ENCODE measurements at places on chromosomes 3 and 15. TPM values are rescaled to one million over a fixed set of nuclear protein-coding genes. Genes with fewer than 3 reads are reported as not detected.

AMOTL2 gene
- 78.9 TPM for polyA plus RNA-seq

DNA sequence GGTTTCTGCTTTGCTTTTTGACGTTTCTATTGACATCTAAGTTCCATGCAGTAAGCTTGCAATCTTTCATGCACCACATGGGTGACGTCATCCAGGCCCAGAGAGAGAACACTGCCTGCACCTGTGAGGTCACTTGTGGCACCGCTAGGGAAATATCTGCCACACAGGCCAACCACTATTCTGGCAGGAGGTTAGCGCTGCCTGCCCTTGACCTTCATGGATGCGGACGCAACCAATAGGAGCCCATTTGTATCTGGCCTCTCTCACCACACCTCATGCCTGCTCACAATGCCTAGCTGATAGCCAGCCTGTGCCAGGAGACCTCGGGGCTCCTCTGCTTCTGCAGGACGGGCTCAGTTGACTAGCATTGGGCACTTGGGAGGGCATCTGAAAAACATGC lies 55.8 kb upstream of the PRR23E start:
- DNase-seq: no peak

DNA sequence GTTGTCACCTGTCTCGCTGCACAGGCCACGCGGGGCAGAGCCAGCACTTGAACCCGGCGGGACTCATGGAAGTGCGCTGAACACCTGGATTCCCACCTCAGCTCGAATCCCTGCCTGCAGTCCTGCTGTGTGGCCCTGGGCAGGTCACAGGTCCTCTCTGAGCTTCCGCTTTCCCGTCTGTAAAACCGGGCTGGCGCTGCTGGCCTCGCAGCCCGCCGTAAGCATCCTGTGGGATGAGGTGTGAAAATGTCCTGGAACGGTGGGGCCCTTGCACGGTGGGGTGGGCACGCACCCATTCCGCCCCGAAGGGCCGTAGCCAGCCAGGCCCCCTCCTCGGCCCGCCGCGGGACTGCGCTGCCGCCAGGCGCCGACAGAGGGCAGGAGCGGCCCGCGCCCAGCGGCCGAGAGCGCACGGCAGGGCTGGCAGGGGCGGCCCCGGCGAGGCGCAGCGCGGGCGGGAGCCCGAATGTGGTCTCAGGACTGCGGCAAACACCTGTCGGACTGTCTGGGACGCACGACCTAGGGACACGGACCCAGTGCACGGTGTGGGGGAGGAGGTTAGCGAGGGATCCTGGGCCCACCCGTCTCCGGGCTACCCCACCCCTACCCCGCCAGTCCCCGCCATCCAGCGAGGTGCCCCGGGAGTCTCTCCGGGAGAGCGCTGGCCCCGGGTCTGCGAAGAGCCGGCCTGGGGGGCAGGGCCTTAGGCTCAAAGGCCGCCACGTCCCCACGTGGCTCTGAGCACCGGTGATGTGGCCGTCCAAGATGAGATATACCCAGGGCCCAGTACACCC lies 40.4 kb downstream of the DNAJB8 start:
- DNase-seq: no peak

MYL3 gene
- not detected for polyA plus RNA-seq

DNA sequence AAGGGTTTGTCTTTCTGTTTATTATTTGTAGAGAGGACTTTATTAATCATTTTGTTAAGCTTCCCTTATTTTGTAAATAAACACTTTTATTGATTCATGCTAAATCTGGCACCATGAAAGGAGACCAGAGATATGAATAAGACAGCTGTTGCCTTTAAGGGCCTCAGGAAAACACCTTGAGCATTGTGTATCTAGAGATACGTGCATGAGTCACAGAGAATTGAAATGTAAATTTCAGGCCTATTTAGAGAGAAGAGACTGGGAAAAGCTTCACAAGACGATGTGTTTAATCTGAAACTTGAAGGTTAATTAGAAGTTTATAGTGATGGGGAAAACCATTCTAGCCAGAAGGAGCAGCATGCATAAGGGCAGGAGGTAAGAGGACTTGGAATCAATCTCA lies 28.6 kb upstream of the UTS2B start:
- no peak for DNase-seq

DNA sequence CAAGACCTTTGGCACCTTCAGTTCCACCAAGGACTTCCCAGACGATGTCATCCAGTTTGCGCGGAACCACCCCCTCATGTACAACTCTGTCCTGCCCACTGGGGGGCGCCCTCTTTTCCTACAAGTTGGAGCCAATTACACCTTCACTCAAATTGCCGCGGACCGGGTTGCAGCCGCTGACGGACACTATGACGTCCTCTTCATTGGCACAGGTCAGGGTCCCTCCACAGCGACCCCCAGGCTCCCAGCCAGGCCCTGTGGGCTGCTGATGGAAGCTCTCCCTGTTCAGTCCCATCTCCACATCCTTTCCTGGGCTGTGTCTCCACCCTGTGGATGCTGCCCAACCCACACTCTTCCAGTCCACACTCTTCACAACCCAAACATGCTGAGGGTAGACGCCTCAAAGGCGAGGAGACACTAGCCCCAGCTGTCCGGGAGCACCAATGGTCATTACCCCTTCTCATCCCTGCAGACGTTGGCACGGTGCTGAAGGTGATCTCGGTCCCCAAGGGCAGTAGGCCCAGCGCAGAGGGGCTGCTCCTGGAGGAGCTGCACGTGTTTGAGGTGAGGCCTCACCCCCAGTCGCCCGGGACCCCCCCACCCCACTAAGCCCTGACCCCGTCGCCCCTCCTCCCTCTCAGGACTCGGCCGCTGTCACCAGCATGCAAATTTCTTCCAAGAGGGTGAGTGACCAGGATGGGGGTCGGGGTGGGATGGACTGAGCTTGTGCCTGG lies 4.3 kb upstream of the LSMEM2 start:
- no peak for DNase-seq

FETUB gene
- polyA plus RNA-seq: not detected

GRCh38 chr15:28901987-28902745 lies 16.4 kb downstream of the APBA2 start:
- DNase-seq: no peak

GRCh38 chr3:111989061-111989678 lies 9.6 kb upstream of the TAGLN3 start:
- DNase-seq: peak; percentile 32

PIERCE2 gene
- 3.0 TPM for polyA plus RNA-seq

DNA sequence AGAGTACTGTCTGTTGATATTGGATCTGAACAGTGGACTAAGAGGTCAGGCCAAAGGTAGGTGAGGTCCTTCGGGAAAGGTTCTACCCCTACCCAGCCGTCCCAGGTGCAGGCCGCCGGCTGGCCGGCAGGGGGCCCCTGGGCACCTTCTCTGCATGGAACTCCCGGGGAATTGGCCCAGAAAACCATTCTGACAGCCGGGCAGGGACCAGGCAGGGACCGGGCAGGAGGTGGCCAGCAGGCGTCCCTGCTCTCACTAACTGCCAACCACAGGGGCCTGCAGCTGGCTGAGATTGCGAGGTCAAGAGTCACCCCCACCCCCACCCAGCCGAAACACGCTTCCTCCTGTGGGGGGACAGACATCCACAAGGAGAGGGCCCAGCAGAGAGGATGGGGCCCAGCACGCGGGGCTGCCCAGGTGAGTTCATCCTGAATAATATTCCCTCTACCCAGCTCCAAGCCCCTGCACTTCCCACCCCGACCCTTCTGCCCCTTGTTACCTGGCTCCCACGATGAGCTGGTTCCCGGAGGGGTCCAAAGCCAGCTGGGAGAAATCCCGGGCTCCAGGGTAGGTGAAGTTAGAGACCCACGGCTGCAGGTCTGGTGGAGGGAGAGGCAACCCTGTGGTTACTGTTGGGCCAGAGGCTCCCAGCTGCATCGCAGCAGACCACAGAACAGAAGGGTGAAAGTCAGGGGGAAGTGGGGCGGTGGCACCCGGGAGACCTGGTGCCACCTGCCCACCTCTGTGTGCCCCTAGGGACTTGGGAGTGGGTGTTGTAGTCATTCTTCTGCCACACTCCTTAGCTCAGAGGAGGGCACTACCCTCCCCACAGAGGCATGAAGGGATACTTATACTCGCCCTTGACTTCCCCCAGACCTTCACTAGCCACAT lies 84.4 kb downstream of the SEMA5B start:
- DNase-seq: peak; percentile 11

EFHB gene
- 0.33 TPM for polyA plus RNA-seq

ZNF592 gene
- 6.9 TPM for polyA plus RNA-seq

CYP1A2 gene
- polyA plus RNA-seq: not detected

AADAC gene
- polyA plus RNA-seq: not detected

DNA sequence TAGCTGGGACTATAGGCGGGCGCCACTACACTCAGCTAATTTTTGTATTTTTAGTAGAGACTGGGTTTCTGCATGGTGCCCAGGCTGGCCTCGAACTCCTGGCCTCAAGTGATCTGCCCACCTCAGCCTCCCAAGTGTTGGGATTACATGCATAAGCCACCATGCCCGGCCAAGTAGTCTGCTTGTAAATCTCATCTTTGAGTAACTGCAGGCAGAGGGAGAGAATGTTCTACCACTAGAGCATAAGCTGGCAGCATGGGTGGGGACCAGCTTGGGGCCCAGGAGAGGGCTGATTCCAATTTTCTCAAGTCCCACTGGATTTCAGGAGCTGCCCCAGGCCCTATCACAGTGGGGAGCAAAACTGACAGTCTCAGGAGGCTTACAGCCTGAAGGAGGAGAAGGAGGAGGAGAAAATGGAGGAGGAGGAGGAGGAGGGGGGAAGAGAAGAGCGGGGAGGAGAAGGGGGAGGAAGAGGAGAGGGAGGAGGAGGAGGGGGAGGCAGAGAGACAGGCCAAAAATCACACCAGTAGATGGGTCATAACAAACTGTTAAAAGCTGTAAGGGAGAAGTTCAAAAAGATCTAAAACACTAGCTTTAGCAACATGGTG lies 229.1 kb upstream of the IGF1R start:
- DNase-seq: no peak

DNA sequence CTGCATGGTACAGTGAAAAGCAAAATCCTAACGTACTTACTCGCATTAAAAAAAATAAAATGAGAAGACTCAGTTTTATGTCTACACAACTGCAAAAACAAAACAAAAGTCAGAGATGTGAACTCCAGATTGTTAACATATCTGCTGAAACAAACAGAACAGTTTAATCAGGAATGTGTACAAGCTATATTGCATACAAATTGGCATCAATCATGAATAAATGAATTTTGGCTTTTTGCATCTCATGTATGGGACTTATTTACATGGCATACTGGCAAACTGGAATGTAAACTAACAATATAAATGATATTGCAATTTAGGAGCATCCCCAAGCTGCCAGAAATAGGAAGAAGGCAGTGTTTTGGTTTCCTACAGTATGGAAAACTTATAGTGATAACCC lies 79.6 kb upstream of the NSMCE3 start:
- DNase-seq: no peak

NR1I2 gene
- polyA plus RNA-seq: not detected

- no peak for DNase-seq
Observed at GRCh38 chr3:50395070-50395860, 35.9 kb upstream of the TMEM115 start.

GOLGA6L4 gene
- polyA plus RNA-seq: 2.3 TPM

GRCh38 chr3:101521211-101521701 lies 8.2 kb upstream of the SENP7 start:
- DNase-seq: no peak

DNA sequence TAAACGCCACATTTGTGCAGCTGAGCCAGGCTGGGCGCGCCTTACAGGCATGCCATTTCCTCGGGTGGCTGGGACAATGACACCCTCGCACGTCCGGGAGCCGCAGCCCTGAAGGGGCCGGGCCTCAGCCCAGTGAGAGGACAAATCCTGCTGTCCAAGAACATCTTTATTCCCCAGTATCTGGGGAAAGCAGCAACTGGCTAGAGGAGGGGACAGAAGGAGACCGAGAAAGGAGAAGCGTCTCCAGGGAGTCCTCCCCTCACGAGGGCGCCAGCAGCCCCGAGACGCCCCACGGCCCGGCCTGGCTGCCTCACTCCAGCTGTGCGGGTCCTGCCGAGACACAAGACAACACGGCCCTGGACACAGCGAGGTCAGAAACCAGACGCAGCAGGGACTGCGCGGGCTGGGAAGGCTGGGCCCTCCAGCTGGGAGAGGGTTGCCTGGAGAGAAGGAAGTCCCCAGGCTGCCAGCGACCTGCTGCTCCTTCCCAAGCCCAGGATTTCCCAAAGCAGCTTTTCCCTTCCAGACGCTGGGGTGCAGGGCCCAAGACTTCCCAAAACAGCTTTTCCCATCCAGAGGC lies 130.2 kb downstream of the CHSY1 start:
- no peak for DNase-seq

DNA sequence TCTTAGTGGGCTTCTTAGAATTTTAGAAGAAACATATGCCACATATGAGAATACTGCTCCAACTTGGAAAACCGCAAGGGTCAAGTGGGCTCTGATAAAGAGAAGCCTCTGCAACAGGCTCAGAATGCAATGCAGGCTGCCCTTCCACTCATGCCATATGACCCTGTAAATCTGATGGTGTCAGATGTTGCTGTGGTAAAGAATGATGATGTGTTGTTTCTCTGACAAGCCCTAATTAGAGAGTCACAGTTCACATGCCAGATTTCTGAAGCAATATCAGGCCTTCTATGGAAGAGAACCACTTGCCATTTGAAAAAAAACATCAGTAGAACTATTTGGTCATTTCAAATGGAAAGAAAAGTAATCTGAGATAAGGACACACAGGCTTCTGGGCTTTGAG lies 749.6 kb downstream of the AGBL1 start:
- no peak for DNase-seq

LYZL4 gene
- not detected for polyA plus RNA-seq

ITIH3 gene
- polyA plus RNA-seq: 0.86 TPM

DNA sequence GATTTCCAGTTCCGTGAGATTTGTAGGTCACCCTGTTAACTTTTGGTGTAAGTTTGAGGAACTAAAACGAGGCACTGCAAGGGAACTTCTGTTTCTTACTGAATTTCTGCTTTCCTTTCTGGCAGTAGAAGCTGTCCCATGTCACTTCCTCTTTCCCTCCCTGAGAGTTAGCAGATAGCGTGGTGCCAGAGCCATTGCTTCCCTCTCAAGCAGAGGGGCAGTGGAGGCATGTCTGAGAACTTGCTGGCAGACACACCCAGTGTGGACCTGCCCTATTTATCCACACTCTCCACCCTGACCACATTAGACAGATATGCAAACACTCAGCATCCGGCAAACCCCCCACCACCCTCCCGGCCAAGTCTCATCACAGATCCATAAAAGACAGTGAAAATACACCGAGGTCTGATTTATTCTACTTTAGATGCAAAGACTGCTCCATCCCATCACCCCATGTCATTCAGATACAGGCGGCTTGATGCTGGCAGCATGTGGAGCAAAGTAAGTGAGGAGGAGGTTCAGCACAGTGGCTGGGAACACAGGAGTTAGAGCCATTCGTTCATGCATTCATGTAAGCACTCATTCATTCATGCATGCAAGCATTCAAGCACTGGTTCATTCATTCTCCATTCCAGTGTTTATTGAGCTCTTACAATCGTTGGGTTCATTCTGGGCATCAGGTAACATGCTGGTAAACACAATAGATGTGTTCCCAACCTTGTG lies 324.7 kb downstream of the SHQ1 start:
- no peak for DNase-seq

LTK gene
- polyA plus RNA-seq: 0.20 TPM

RUVBL1 gene
- 83.3 TPM for polyA plus RNA-seq

DNA sequence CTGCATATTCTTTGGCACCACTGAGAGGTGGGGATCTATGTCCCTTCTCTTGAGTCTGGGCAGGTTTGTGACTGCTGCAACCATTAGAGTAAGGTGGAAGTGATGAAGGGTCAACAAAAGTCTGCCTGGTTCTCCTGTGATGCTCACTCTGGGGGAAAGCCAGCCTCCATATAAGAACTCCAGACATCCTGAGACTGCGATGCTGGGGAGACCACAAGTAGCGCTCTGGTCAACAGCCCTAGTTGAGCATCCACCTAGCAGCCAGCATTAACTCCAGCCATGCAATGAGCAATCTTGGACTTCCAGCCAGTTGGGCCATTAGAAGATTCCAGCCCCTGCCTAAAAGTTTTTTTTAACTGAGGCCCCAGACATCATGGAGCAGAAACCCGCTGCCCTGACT lies 62.8 kb downstream of the SCN11A start:
- DNase-seq: no peak
